Left kidney (tissue), 8 donors: ENCODE measurements at places on chromosomes 2 and 18. TPM values are rescaled to one million over a fixed set of nuclear protein-coding genes. Genes with fewer than 3 reads are reported as not detected.

TNFAIP6 gene
- 1.4 TPM for polyA plus RNA-seq

C2orf15 gene
- 12.8 TPM for polyA plus RNA-seq

- peak; percentile 87 for DNase-seq
These were observed 757 bp upstream of the MTCL1 start for GRCh38 chr18:8704361-8705237.

GRCh38 chr2:100104718-100105677 lies 37.4 kb downstream of the AFF3 start:
- DNase-seq: peak; percentile 34

GRCh38 chr18:15198116-15198389 lies 450.1 kb downstream of the ANKRD30B start:
- no peak for DNase-seq

GRCh38 chr2:9394816-9395215 lies 28.5 kb downstream of the ITGB1BP1 start:
- no peak for DNase-seq

DNA sequence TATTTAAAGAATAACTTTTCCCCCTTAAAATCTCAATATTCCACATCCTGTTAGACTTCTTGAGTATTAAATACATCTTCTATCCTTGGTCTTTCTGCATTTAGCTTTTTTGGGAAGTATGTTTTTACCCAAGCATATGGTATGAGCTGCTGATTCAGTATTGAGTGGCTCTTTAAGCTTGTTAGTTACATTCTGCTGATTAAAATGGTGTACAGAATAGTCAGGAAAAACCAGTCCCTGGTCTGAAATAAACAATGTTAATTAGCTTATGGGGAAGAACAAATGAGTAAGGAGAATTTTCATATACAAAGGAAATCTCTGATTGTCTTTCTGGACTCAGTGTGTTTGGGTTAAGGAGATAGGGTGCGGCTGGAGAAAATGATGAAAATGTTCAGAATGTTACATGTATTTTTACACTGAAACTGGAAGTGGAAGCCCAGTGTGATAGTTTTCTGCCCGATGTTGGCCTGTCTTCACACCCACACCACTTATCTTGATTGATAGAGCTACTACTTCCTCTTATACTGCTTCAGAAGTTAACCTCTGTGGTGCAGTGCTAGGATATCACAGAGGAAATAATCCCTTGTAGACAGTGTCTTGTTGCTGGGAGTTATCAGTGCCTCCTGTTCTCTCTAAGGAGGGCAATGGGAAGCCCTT lies 84.0 kb downstream of the MSH2 start:
- no peak for DNase-seq

- DNase-seq: no peak
These were observed 186.8 kb upstream of the GLI2 start for GRCh38 chr2:120548627-120549608.
